ENCODE measurements at places on chromosomes 4 and X.

DNA sequence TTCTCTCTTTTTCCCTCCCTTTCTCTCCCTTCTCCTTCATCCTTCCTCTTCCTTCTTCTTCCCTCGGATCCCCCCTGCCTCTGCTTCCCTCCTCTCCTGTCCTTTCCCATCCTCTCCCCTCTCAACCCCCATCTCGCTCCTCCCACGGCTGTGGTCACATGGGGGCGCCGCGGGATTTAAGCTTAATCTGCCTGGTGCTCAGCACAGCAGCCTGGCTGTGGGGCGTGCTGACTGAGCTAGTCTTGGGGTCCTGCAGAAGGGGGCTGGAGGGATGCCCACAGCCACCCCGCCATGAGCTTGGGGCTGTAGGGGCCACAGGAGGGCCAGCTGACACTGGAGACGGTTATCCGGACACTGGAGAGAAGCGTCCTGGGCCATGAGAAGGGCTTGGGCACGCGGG is 10.7 kb downstream of the SMIM10L2A start:
- no peak for DNase-seq

DNA sequence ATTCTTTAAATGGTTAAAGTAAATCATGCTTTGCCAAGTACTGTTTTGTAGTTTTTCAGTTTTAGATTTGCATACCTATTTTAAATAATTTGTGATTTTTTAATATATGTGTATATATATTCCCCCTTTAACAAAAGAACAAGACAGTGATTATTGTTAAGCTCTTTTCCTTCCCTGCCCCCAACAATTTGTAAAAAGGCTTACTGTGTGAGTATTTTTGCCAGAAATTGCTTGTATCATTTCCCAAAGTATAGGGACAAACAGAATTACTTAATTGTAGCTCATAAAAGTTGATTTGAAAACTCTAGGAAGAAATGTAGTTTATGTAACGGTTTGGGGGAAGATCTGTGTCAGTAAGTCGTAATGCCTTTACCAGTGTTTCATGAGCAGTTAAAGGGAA is 19.0 kb downstream of the CPEB2 start:
- no peak for DNase-seq

DNA sequence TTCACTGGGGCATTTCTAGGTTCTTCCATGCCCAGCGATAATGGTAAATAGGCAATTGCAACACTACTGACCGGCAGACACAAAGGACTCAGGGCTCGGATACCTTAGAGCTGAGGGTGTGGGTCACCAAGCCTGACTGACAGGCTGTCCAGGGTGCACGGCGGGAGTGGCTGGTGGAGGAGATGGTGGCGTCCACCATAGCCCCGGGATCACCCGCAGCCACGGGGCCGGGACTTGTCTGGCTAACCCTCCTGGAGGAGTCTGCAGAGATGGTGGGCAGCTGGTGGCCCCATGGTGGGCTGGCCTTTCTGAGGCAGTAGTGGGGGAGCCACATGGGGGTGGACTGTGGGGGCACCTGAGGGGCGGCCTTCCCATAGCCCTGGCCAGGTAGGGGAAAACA is 11.7 kb upstream of the ABLIM2 start:
- no peak for DNase-seq

DNA sequence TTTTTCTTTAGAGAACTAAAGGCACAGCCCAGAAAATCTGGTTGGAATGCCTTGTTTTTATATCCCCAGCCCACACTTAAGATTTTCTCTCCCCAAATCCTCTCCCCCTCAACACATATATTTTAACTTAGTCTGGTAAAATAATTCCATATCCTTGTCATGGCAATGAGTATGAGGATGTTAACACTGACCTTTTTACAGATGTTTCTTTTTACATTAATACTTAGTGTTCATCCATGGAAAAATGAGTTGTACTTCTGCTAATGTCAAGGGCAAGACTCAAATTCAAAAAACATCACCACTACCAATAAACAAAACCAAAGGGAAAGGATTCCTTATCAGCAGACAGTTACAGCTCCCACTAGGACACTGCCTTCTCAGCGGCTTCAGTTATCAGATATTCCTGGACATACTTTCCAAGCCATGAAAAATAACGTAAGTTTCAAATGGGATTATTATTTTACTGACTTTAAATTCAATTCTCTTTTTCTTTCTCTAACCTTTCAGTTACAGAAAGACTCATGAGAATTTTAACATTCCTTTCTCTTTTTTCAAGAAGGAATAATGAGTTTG is 83.3 kb downstream of the RASL11B start:
- no peak for DNase-seq

- DNase-seq: no peak
These were observed 23.1 kb upstream of the PHKA2 start for GRCh38 chrX:19007011-19007410.

DNA sequence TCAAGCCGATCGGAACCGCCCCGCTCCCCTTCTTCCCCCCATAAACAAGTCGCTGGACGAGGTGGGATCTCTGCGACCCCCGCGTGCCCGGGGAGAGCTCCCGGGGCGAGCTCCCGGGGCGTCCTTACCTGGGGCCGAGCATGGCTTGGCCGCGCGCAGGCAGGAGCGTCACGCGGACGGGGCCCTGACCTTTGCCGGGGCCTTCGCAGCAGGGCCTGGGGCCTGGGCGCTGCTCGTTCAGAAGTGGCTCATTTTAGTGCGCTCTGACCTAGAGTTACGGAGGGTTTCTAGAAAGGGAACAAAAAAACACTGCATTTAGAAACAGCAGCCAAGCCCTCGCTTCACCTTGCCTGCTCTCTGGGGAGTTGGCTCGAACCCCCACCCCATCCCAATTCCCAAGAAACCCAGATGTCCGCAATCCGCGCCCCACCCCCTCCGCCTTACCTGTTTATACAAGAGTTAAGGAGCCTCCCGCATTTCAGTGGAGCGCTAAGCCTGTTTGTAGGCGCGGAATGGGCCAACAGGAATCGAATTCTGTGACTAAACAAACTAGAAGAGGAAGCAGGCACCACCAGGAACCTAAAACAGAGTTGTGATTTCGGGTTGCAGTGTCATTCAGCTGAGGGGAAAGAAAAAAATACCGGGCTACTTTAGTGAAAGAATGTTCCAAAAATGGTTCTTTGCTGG is 814 bp upstream of the RBM47 start:
- no peak for DNase-seq
